ENCODE measurements at places on chromosomes 7 and 10.

GRCh38 chr7:155489862-155490696 lies 32.1 kb downstream of the EN2 start:
- DNase-seq = no peak

GRCh38 chr10:12902851-12903358 lies 98.6 kb downstream of the CCDC3 start:
- DNase-seq = no peak

DNA sequence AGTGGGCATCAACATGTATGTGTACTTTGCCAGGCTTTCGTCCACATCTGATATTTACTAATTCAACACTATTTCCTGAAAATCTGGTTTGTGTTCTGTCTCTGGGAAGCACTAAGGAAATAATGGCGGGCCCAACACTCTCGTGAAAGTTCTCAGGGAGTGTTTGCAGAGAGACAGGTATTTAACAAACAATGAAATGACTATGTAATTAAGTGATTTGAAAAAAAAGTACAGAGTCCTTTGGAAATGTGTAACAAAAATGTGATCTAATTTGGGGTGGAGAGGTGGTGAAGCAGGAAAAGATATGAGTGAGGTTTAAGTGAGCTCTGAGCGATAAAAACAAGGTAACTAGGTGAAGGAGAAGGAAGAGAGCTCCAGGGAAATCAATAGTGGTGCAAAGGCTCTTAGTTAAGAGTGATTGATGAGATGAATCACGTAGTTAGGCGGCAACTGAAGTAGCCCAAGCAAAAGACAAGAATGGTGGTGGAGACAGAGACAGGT lies 95.3 kb upstream of the DNAJB12 start:
- DNase-seq = no peak

DNA sequence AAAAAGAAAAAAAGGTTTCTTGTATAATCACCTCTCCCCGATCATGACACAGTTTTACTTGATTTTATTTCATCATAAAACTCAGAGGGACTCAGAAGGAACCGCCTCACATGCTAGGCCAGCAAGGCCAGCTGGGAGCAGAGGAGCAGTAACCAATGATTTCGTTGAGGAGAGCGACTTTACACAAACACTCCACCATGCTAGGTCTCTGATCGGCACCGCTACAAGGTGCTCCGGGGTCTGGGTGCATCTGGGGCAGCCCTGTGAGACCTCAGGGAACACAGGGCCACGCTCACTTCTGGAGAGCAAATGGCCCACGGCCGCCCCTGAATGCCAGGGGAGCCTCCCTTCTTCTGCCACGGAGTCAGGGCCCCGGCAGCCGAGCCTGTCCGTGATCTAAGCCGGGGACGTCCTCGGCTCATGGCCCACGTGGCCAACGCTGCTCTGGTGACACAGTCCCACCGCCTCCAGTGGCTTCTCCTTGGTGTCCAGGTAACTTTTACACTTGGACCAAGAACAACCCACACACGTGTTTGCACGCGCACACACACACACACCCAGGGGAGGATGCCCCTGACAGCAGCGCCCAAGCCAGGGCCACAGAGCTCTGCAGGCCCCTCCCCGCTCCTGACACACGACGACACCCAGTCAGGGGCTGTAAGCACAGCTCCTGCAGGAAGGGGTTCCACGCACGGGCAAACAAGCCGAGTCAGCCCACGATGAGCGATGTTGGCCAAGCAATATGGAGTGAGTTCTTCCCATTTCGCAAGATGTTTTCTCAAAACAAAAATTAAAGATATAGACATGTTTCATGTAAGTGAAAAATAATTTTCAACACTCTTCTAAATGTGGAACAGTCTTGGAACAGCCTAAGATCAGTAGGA lies 332.3 kb downstream of the DNAJB6 start:
- DNase-seq = no peak

GRCh38 chr10:84540617-84541288 lies 212.4 kb downstream of the CCSER2 start:
- DNase-seq = peak; percentile 14

DNA sequence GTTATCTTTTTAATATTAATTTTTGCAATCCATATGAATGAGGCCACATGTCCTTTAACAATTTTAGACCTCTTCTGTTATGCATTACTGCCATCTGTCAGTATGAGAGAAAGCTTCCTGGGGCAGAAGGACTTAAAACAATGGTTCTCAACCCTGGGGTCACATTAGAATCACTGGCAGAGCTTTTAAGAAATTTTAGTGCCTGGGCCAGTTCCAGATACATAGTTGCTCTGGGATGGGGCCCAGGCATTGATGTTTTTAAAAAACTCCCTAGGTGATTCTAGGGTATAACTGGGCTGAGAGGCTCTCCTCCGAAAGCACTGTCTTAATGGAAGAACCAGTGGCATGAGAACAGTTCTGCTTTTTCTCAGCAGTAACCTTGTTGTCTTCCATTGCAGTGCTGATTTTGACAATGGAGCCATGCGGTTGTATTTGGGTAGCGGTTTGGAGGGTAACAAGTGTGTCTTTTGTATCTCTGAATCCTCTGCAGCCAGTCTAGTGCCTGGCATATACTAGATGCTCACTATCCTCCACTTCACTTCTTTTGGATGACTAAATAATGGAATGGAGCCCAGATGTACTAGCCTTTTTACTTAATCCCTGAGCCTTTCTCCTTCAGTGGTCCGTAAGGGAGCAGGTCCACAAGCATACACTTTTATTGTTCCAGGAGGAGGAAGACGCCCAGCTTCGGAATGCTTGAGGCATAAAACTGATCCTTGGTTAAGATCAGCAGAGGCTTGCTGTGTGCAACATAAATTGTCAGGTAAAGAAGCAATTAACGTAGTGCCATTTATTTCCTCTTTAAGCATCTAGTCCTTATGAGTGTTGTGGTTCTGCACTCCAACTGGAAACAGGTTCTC lies 227.1 kb downstream of the AUTS2 start:
- DNase-seq = no peak

- DNase-seq = no peak
Observed at GRCh38 chr7:26321435-26321834, 29.8 kb downstream of the SNX10 start.

DNA sequence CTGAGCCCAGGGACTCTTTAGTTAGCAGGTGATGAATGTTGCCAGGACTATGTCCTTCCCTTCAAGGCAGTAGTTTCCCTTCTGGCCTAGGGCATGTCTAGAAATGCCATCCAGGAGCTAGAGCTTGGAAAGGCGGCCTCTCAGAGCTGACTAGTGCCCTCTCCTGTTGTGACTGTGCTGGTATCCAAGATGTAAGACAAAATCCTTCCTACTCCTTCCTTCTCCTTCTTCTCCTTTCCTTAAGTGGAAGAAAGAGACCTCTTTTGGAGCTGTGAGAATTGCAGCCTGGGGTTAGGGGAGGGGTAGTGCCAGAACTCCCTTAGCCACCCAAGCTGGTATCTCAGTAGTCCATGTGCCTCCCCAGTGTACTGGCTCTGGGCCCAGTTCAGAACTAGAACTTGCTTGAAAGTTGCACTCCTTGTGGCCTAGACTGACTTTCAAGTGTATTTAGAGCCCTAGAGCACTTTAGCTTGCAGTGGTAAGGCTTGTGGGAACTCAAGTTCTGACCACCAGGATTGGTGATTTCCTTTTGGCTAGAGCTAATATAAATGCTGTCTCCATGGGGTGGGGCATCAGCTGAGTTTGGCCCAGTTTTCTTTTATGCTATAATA lies 118.8 kb downstream of the NPSR1 start:
- DNase-seq = no peak

- no peak for DNase-seq
Observed at GRCh38 chr7:78542541-78542940, 744.0 kb downstream of the PHTF2 start.

GRCh38 chr10:33665501-33665900 lies 331.0 kb upstream of the NRP1 start:
- DNase-seq = no peak

All from SW 1271 (cell line).